ENCODE measurements at places on chromosomes 3 and 15.

- no peak for DNase-seq
These were observed 9.2 kb downstream of the EIF3J start for GRCh38 chr15:44545913-44546802.

DNA sequence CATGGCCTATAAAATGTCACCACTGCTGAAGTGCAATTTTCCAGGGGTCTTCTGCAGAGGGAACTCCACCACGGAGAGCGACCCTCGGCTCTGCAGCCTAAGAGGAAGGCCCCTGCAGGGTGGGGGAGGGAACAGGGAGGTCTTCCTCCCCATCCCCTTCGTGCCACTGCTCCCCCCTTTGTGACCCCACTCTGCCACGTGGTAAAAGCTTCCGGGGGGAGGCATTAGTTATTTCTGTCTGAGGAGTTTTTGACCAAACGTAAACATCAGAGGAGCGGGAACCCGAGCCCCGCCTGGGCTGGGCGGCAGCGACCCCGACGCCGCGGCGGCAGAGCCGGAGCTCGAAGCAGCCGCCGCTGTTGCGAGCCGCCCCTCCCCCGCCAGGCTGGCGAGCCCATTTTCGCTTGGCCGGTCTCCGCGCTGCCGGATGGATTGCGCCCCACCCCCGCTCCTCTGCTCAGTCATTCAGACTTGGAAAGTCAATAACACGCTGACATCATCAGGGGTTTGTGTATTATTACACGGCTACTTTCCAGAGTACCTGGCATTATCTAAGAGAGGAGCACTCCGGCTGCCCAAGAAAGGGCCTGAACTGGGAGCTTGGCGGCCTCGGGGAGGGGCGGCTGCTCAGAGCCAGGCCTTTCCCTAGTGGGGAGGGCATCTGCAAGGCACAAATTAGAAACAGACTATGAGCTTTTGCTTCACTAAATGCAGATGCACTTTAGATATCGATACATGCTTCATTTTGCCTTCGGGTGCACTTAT lies 162.5 kb upstream of the TBL1XR1 start:
- DNase-seq, result peak; percentile 96

GRCh38 chr3:127900536-127900935 lies 14.5 kb upstream of the KBTBD12 start:
- no peak for DNase-seq

GRCh38 chr15:56794553-56795329 lies 61.4 kb upstream of the ZNF280D start:
- DNase-seq, result no peak

GRCh38 chr3:63753567-63753966 lies 65.5 kb upstream of the C3orf49 start:
- no peak for DNase-seq

GRCh38 chr3:37511463-37511920 lies 337.1 kb upstream of the LRRFIP2 start:
- no peak for DNase-seq

- no peak for DNase-seq
These were observed 260.5 kb upstream of the RORA start for GRCh38 chr15:61489571-61489970.
